ENCODE measurements at places on chromosomes 16 and 17. TPM values are rescaled to one million over a fixed set of nuclear protein-coding genes. Genes with fewer than 3 reads are reported as not detected.

Gene KRTAP9-6
- not detected for total RNA-seq

Gene ENPP7
- total RNA-seq, result not detected

Gene UTS2R
- total RNA-seq, result not detected

- no peak for DNase-seq
These were observed 101.3 kb upstream of the C17orf78 start for GRCh38 chr17:37274461-37274860.

GRCh38 chr17:77245162-77245926 is 104.6 kb downstream of the SEC14L1 start:
- DNase-seq, result no peak

- peak; percentile 96 for DNase-seq
These were observed 22.6 kb upstream of the MPHOSPH6 start for GRCh38 chr16:82192665-82193064.

- DNase-seq, result no peak
These were observed 167.9 kb upstream of the GSE1 start for GRCh38 chr16:85445064-85445778.

- DNase-seq, result no peak
These were observed 5.6 kb downstream of the CASKIN1 start for GRCh38 chr16:2190659-2191445.

DNA sequence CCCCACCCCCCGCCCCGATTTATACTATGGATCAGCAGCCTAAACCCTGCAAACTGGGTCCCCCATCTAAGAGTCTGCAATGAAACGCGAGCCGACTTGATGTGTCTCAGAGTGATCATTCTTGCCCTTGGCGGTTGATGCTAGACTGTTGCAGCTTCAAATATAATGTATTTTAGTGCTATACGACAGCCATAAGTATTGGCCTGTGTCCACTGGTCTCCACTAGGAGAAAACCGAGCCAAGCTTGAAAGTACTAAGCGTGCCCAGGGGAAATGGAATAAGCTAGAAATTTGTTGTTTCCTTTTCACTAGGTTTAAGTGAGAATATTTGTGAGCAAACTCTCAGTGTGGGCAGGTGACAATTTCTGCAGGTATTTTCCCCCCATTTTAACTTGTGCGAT is 711.2 kb downstream of the MAF start:
- DNase-seq, result no peak

GRCh38 chr16:81625544-81626153 is 153.4 kb upstream of the PLCG2 start:
- peak; percentile 51 for DNase-seq

GRCh38 chr16:14041164-14041563 is 30.0 kb upstream of the MRTFB start:
- DNase-seq, result no peak

- DNase-seq, result peak; percentile 24
These were observed 878 bp upstream of the DNAJA2 start for GRCh38 chr16:46974352-46974751.

DNA sequence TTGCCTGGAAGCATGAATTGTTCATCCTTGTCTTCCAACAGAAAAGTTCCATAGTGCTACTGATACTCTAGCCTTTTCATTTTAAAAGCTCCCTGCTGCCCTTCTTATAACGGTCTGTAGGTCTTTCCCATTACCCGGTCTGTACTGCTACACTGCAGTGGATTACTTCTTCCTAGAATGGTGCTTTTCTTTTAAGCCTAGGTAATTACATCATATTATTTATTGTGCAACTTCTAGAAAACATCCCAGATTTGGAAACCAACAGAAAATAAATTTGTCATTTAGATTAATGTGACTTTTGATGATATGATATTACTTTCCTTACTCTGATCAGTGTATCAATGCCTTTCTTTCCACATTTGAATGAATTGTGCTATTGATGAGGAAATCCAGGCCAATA is 199.4 kb downstream of the TANC2 start:
- no peak for DNase-seq

GRCh38 chr17:74824961-74825627 is 34.6 kb downstream of the GRIN2C start:
- no peak for DNase-seq

DNA sequence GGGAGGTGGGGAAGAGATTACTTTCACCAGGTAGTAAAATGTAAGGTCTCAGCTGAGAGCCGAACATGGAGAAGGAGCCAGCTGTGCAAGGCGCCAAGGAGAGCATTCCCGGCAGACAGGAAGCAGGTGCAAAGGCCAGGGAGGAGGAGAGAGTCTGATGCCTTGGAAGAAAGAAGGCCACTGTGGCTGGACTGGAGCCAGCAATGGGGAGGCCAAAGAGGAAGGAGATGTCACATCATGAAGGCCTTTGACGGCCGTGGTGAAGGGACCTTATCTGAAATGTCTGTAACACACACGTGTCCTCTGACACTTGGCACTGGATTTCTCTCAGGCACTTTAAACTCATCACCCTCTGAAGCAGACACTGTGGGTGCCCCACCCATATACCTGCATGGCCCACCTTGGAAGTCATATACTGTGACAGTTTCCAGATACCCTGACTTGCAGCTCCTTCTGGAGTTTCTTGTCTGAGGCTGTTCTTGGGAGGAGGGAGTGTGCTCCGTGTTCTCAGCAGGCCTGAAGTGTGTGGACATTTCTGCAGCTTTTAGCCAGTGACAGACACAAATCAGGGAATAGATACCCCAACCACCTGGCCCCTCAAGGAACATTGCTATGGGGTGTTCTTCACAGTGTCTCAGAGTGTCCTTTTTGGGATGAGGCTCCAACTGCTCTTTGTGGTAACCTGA is 1.9 kb upstream of the SLC5A2 start:
- DNase-seq, result no peak
